ENCODE measurements at places on chromosomes 2 and 18. TPM values are rescaled to one million over a fixed set of nuclear protein-coding genes. Genes with fewer than 3 reads are reported as not detected.

DNA sequence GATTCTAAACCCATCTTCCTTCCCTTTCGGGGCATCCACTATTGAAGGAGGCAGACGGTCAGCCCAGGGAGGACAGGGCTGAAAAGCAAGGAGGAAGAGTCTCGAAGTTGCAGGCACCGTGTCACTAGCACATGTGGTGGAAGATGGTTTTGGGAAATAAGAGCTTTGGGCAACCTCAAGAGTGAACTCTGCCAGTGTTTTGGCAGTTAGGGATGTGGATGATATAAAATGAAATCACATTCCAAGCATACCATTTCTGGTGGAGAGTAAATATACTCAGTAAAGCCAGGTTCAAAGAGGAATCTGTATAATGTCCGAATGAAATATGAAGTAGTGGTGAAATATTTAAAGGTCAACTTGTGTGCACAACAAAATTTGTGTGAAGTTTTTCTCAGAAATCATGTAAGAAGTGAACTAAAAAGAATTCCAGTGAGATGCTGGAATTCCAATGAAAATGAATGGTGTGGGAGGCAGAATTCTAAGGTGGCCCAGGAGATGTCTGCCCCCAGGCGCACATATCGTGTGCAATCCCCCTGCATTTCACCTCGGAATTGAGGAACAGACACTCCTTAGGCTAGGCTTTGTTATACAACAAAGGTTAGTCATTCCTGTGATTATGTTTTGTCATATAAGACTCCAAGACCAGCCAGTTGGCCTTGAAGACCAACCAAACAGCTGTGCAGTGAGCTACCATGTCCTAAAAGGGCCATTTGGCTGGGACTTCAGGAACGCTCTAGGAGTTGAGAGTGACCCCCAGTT lies 147.1 kb downstream of the SH3BP4 start:
- H3K4me1 ChIP-seq = no peaks in the 10 kb centered on the region
- no peaks in the 10 kb centered on the region for H3K27me3 ChIP-seq
- no peak for DNase-seq
- H3K4me3 ChIP-seq = no peak overlapping the region

FEV gene
- total RNA-seq = not detected

- H3K27me3 ChIP-seq = no peaks in the 10 kb centered on the region
- no peak overlapping the region for H3K27ac ChIP-seq
- no peaks in the 10 kb centered on the region for H3K36me3 ChIP-seq
- DNase-seq = no peak
These were observed 24.9 kb upstream of the TTR start for GRCh38 chr18:31566576-31567306.

CIB4 gene
- not detected for total RNA-seq

DNA sequence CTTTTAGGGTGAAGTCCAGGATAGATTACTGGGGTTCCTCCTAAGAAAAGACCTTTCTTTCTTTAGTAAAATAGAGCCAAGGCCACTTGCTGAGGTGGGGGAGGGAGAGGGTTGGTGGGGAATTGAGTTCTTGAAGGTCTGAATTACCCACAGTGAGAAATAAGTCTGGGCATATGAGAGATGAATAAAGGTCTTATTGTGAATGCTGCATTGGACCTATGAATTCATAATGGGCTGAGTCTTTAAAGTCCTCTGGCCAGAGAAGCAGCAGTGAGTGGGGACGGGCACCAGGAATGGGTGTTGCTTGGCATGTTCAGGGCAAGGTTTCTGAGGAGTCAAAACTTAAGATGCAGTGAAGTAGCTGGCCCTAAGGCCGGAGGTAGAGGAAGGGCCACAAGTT lies 10.5 kb downstream of the MAPRE3 start:
- DNase-seq = no peak
- peaks cover 5% of the 10 kb centered on the region for H3K4me1 ChIP-seq
- no peak overlapping the region for H3K27ac ChIP-seq

RFTN2 gene
- 3.2 TPM for total RNA-seq

DYSF gene
- total RNA-seq = 114 TPM

WDR75 gene
- total RNA-seq = 36.9 TPM

DNA sequence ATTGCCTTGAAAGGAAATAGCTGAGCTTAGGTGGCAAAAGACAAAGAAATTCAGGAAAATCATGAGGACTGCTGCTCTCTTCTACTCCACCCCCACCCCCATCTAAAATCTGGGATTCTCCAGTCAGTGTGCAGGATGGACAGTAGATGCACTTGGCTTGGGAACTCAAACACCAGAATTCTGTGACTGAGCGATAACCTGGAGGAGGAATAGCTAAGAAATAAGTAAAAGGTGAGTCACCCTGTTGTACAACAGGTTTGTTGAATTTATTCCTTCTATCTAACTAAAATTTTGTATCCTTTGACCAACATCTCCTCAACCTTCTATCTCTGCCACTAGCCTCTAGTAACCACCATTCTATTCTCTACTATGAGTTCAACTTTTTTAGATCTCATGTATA lies 1029.9 kb upstream of the ACVR2A start:
- no peaks in the 10 kb centered on the region for H3K4me1 ChIP-seq
- no peaks in the 10 kb centered on the region for H3K36me3 ChIP-seq
- H3K27ac ChIP-seq = no peak overlapping the region
- no peak for DNase-seq

GRCh38 chr2:192570788-192571187 lies 376.1 kb upstream of the TMEFF2 start:
- H3K27me3 ChIP-seq = no peaks in the 10 kb centered on the region
- H3K4me3 ChIP-seq = no peak overlapping the region
- DNase-seq = no peak

DNA sequence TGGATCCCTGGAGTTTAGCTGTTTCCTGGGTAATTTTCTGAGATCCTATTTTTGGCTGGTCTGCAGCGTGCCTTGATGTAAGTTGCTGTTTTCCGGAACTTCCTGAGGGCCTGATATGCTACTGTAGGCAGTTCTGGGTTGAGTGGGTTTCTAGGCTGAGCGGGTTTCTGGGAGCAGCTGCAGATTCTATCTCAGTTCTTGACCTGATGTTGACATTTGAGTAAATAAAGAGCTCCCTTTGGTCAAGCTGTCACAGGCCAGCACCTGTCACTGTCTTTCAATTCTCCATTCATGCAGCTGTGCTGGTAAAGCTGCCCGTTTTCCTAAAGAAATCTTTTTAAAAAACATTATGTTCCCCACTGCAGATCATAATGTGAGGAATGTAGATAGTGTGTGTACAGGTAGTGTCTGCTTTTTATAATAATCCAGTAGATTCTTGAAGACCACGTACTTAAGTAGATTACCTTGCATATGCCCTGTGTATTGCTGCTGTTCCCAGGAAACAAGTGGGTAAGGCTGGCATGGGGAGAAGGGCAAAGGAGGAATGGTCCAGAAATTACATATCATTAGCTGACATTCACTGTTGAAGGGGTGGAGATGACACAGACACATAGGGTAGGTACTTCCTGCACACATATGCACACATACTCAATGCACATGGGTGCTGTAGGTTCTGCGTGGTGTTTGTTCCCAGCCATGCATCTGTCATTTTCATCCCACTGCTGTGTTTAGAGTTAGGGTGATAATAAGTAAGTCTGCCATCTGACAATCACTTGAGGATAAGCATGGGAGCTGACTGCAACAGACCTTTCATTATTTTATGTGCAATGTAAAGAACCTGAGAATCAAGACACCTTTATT lies 25.9 kb downstream of the CD28 start:
- H3K36me3 ChIP-seq = no peaks in the 10 kb centered on the region
- no peak overlapping the region for H3K27ac ChIP-seq

DNA sequence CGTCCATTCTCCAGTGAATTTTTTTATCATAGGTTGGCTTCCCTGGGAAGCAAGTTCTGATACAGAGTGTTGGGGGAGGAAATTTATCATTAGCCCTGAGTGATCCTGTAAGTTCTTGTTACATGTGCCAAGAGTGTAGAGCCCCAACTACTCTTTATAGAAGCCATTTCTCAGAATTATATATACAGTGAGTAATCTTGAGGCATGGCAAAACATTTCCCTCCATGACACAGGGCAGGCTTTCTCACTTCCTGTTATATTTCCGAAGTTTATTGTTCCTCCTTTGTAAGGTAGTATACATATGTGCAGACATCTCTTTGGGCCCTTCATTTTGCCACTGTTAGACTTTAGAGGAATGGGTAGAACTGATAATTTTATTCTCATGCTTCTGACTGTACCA lies 484.7 kb upstream of the NRXN1 start:
- H3K4me1 ChIP-seq = no peaks in the 10 kb centered on the region
- no peaks in the 10 kb centered on the region for H3K36me3 ChIP-seq
- no peaks in the 10 kb centered on the region for H3K27me3 ChIP-seq
- DNase-seq = no peak

GRCh38 chr18:51630706-51631105 lies 433.2 kb upstream of the MEX3C start:
- H3K36me3 ChIP-seq = no peaks in the 10 kb centered on the region
- no peaks in the 10 kb centered on the region for H3K27me3 ChIP-seq
- DNase-seq = no peak
- H3K27ac ChIP-seq = no peak overlapping the region

DNA sequence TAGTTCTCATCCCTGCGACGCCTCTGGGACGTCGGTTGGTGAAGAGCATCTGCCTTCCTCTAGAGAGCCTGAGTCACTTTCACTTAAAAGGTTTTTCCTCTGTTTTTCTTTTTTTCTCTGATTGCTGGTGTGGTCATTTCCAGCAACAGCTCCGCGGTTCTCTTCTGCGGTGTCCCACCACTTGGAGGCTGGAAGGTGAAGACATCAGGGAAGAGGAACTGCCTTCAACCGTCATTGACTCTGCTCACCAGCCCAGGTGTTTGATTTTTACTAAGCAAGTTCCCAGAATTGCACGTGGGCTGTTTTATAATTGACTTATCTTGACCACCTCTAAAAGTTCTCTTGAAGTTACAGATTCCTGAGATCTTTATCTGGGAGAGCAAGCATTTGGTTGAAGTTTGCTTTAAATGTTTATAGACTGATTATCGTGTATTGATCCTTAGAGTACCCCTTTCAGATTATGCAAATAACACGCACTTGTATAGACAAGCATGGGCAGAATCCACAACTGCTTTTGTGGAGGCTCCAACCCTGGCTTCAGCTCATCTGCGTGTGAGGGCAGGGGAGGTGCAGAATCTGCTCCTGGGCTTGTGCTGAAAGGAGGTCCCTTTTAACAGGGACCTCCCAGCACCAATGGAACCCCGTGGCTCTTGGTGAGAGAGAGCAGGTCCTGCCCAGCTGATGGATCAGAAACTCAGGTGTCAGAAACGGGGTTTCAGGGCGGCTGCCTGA lies 3.5 kb downstream of the CTDP1 start:
- H3K4me1 ChIP-seq = peaks cover 80% of the 10 kb centered on the region
- H3K36me3 ChIP-seq = no peaks in the 10 kb centered on the region
- peak overlapping the region; percentile 100 for H3K27ac ChIP-seq

DNA sequence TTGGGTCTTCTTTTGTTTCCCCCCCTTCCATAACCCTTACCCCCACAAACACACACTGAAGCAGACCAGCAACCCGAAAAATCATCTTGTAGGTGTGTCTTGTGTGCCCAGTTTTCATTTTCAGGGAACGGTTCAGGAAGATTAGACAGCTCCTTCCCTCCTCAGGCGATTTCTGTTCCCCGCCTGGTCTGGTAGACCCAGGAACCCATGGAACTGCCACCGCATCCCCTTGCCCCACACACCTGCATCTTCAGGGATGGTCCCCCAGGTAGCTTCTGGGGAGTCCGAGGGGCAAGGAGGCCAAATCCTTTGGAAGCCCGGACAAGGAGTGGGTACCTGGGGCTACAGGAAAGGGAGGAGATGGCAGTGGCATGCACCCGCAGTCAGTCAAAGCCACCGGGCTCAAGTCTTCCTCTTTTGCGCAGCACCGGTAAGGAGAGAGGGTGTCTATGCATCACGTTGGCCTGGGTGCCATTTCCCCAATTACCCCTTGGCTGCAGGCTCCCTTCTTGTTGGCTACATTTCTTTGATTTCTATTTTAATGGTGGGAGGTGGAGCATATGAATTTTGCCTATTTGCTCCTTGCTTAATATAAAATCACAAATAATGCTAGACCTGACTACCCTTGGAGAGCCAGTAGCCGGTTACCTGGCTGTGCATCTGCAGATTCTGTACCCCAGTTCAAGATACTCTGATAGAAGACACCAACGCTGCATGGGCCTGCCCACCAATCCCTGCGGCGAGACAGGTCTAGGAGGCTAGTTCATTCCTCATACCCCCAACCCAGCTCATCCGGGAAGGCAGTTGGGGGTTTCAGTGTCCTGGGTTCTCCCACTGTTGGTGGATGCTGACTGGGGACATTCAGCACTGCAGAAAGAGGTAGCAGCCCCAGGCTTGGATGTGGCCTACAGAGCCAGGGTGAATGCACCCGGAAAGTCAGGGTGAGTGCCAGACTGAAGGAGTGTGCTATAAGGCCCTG lies 30.0 kb upstream of the ATP6V1B1 start:
- no peaks in the 10 kb centered on the region for H3K36me3 ChIP-seq
- no peak overlapping the region for H3K27ac ChIP-seq
- peaks cover 31% of the 10 kb centered on the region for H3K4me1 ChIP-seq
- peaks cover 100% of the 10 kb centered on the region for H3K27me3 ChIP-seq
- H3K4me3 ChIP-seq = no peak overlapping the region
- DNase-seq = no peak

ALPG gene
- not detected for total RNA-seq

CD207 gene
- not detected for total RNA-seq

POTEJ gene
- total RNA-seq = not detected

GRCh38 chr2:99158599-99158998 lies 3.8 kb downstream of the LIPT1 start:
- H3K4me1 ChIP-seq = peaks cover 24% of the 10 kb centered on the region
- no peaks in the 10 kb centered on the region for H3K27me3 ChIP-seq
- peaks cover 8% of the 10 kb centered on the region for H3K36me3 ChIP-seq

DNA sequence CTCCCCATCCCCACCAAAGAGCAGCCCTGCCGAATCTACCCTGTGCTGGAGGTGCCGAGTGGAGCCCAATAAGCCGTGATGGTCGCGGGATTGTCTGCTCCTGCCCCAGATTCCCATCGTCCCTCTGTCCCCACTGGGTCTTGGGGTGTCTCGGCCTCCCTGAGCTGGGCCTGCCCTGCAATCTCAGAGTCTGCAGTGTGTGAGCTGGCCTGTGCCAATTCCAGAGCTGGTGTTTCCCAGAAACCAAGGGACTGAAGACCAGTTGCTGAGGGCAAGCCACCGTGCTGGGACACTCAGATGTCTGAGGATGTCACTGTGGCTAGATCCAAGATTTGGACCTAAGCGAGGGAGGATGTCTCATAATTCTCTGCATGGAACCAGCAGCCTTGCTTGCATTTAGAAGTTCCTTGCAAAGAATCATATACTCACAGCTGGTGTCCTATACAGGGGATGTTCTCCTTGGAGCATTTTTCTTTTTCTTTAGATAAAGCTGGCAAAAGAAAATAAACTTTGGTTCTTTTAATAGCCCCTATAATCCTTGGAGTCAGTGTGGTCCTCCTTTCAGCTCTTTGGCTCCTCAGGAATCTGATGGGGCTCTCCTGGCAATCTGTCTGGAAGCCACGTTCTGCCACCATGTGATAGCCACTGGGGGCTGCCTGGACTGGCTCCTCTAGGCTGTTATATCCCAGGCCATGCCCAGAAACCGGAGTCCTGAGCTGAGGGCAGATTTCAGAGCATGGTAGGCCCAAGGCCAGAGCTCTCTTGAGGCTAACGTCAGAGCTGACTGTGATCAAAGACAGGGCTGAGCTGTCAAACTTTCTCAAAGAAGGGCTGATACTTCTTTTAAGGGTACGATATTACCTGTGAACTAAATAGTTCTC lies 140.1 kb upstream of the HAAO start:
- H3K4me3 ChIP-seq = no peak overlapping the region
- peak overlapping the region; percentile 5 for H3K27ac ChIP-seq
- H3K4me1 ChIP-seq = peaks cover 26% of the 10 kb centered on the region
- no peak for DNase-seq
- no peaks in the 10 kb centered on the region for H3K36me3 ChIP-seq

- H3K36me3 ChIP-seq = no peaks in the 10 kb centered on the region
- DNase-seq = no peak
- no peak overlapping the region for H3K4me3 ChIP-seq
- H3K27me3 ChIP-seq = peaks cover 14% of the 10 kb centered on the region
- H3K4me1 ChIP-seq = peaks cover 23% of the 10 kb centered on the region
These were observed 5.3 kb downstream of the SATB2 start for GRCh38 chr2:199452260-199452990.
